Osteoblast (primary cell): ENCODE measurements at places on chromosomes 6 and 20. TPM values are rescaled to one million over a fixed set of nuclear protein-coding genes. Genes with fewer than 3 reads are reported as not detected.
A peak's percentile ranks its signal among the peaks of the same experiment; 100 is the strongest.

GRCh38 chr6:122372647-122373046, 26.8 kb upstream of the HSF2 start:
- DNase-seq = no peak

GRCh38 chr6:125944434-125944816, 12.1 kb upstream of the HINT3 start:
- DNase-seq = peak; percentile 43

- DNase-seq = no peak
These were observed 123.5 kb upstream of the RALGAPA2 start for GRCh38 chr20:20835897-20836296.

- DNase-seq = no peak
These were observed 5.9 kb upstream of the ASXL1 start for GRCh38 chr20:32352121-32352720.

The FAXC gene
- total RNA-seq = 0.88 and 1.1 TPM in 2 replicates

The SGK2 gene
- under 0.01 and 0.29 TPM in 2 replicates for total RNA-seq

The HLA-DRB1 gene
- 1.1 and 19.7 TPM in 2 replicates for total RNA-seq

The BTN1A1 gene
- under 0.01 TPM in 2 replicates for total RNA-seq

The TP53TG5 gene
- not detected in 2 replicates for total RNA-seq
